NCI-H446 (cell line): ENCODE measurements at places on chromosomes 6 and 20.
A peak's percentile ranks its signal among the peaks of the same experiment; 100 is the strongest.

DNA sequence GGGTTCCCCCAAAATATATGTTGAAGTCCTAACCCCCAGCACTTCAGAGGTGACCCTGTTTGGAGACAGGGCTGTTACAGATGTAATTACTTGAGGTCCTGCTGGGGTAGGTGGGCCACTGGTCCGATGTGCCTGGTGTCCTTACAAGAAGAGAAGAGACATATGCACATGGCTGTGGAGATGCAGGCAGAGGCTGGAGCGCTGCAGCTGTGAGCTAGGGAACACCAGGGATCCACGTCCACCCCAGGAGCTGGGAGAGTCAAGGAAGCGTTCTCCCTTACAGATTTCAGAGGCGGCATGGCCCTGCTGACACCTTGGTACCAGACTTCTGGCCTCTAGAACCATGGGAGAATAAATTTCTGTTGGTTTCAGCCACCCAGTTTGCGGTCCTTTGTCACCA lies 11.7 kb upstream of the SLC22A2 start:
- DNase-seq: no peak

GRCh38 chr6:98124171-98124570 lies 710.2 kb upstream of the POU3F2 start:
- no peak for DNase-seq

GRCh38 chr6:39906318-39906761 lies 27.9 kb downstream of the MOCS1 start:
- no peak for DNase-seq

GRCh38 chr6:87747646-87748045 lies 45.6 kb upstream of the AKIRIN2 start:
- DNase-seq: no peak

GRCh38 chr6:105515054-105515453 lies 112.2 kb upstream of the PREP start:
- no peak for DNase-seq

DNA sequence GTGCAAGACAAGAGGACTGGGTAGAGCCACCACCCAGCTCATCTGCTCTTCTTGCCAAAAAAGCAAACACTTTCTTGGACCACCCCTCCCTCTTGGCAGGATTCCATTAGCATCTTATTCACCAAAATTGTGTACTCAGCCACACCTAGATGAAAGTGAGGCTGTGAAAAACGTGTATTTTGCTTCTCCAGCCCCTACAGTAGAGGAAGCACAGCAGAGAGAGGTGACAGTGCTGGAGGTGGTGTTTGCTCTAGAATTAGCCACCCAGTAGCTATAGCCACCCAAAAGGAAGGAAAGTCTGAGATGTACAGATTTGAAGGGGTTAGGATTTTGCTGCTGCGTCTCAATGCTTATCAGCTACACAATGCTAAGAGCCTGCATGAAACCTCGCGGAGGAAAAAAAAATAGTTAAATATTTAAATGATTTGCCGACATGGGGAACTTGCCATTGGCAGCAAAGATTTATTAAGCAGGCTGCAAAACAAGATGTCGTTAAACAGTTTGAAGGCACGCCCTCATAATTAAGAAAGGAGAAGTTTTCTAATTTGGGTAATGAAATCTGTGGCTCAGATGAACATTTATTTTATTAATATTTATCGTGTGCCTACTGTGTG lies 287.3 kb downstream of the ZNF217 start:
- no peak for DNase-seq

DNA sequence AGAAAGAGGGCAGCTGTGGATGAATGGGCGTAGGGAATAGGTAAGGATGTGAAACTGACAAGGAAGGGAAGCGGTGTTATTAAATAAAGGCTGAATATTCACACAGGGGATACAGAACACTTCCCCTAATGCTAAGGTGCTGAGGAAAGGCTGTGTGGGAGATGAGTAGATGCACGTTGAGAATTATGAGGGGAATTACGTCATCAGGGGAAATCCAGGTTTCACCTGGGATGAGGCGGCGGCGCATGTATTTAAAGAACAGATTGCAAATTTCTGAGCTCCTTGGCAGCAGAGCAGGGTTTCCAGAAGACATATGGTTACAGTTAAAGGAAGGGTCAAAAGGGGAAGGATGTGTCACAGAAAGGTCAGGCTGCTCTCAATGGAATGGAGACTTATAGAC lies 28.7 kb upstream of the EDN1 start:
- no peak for DNase-seq

DNA sequence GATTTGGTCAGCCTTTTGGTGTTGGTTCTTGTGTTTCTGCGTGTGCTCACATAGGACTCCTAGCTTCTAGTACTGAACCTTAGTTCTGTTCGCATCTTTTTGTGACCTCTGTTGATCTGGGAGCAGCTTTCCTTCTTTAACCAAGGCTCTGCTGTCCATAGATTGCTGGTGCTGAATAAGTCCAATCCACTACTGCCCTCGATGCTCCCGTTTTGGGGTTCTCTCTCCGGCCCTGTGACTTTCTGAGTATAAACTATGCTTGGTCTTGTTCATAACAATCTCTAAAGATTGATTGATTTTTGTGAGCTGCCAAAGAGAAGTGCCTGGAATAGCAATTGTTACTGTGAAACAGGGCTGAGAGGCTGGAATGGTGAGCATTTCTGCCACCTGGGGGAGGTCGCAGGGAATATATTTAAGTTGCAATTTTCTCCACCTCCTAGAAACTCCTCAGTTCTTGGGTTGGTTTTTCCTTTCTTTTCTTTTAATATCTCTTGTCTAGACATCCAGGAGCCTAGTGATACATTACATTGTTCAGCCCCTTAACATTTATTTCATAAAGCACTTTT lies 422.9 kb upstream of the CHD6 start:
- DNase-seq: peak; percentile 13

- DNase-seq: no peak
Measured at GRCh38 chr20:37538003-37538402, 10.3 kb upstream of the BLCAP start.

GRCh38 chr6:134201716-134202115 lies 116.2 kb downstream of the SGK1 start:
- DNase-seq: no peak

GRCh38 chr20:53489528-53489927 lies 104.1 kb downstream of the ZNF217 start:
- no peak for DNase-seq

DNA sequence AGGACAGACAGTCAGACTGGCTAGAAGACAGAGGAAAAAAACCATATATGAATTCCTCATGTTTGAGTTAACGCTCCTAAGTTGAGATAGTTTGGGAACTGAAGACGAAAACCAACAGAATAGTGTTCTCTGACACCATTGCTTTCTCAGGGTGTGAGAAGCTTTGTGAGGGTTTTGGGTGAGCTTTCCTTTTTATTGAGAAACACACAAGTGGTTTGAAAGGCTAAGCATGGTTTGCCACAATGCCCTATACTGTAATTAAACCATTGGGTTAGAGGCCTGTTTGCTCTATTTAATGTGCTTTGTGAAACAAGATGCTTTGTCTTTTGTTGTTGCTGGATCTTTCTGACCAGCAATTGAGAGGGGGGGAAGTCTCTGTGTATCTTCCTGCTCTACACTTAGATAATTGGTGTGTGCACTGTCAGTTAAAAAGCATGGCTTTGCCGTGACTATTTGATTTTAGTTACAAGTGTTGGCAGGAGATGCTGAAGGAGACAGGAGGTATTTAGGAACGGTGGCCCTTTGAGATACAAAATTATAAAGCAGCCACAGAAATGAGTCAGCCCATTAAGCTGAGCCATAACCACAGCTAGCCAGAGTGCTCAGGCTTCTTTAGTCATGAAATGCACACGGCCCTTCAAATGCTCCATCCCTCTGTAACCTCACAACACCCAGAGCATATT lies 273.0 kb upstream of the PREP start:
- no peak for DNase-seq

DNA sequence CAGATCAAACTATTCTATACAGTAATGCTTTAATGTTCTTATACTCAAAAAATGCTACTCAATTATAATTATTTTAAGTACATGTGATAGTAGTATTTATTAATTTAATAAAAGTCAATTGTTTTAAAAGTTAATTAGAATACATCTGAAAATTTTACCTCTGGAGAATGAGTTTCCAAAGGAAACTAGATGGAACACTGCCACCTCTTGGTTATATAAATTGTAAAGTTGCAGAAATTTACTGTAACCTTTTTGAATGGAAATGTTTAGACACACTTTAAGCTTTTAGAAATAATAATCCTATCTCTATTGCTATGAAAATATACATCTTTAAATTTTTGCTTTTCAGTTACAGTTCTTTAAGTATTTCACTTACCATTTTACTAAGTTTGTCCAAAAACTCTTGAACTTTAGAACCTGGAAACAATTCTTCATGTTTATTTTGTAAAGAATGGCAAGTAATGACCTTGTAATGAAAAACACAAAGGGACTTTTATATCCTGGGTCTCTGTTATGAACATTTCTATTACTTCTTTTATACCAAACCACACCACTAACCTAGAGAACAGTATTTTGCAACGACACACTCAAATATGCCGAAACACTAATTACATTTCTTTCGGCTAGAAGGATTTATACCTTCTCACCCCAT lies 10.9 kb upstream of the BMP5 start:
- DNase-seq: peak; percentile 40
